ENCODE measurements at places on chromosomes 7 and 10.

DNA sequence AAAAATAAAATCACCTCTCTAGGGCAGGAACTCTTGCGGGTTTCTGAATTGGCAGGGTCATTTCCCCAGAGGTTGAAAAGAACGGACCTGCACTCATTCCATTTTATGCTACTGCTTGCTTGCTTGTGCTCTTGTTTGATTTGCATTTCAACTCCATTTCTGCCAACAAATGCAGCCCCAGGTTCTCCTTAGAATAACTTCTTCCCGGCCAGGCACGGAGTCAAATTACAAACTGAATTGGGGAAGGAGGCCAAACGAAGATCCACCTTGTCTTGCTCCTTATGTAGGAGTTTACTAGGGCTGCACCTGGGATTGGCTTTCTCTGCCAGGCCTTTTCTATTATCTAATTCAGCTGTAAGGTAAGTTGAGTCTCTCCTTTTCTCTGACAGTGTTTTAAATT is 79.6 kb downstream of the HGF start:
- DNase-seq = no peak

- no peak for DNase-seq
These were observed 95.1 kb upstream of the GPR26 start for GRCh38 chr10:123570898-123571515.

DNA sequence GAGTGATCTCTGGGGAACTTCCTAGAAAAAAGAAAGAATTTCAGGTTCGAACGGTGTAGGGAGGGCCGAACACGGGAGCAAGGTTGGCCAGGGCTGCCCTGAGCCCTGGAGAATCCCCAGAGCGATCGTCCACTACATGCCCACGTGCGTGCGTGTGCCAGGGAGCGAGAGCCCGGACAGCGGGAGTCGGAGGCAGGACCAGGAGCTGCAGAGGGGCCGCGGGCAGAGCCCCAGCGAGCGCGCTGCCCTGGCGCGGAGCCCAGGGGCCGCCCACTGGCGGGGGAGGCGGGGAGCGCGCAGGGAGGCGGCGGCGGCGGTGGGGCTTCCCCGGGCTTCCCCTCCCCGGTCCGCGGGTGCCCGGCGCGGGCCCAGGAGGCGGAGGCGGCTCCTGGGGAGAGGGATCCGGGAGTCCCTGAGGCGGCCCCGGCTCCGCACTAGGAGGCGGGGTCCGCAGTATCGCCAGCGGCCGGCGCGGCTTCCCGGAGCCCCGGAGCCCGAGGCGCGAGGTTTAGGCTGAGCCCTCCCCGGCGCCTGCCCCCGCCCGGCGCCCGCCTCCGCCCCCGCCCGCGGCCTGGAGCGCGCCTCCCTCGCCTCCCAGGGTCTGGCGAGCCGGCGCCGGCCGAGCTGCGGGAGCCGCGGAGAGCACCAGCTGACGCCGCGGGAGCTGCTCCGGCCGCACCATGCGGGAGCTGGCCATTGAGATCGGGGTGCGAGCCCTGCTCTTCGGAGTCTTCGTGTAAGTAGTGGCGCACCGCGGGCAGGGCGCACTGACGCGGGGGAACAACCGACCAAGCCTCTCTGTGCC is at the start of gene PLPP4:
Gene PLPP4 (plus strand): TSS at position 602 of the 805 bp plus-strand sequence. CDS start 79 bp downstream, at position 681.
- DNase-seq = no peak

- DNase-seq = no peak
These were observed 1.1 kb upstream of the STK32C start for GRCh38 chr10:132308587-132309470.

GRCh38 chr7:134427896-134428295 is 31.0 kb downstream of the AKR1B1 start:
- no peak for DNase-seq
